ENCODE measurements at places on chromosomes 1 and 21.

DNA sequence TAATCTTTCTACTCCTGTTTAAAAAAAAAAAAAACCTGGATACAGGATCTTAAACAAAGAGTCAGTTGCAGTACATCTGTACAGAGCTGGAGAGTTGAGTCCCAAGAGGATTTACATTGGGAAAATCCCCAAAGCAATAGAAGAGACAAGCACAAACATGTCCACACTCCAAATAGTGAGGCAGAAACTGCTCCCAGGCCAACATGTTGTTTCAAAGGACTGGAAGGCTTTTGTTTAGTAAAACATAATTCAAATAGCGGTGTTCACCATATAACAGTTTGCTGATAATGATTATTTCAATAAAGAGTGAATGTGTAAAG is 425.4 kb downstream of the ADGRL2 start:
- DNase-seq = no peak

DNA sequence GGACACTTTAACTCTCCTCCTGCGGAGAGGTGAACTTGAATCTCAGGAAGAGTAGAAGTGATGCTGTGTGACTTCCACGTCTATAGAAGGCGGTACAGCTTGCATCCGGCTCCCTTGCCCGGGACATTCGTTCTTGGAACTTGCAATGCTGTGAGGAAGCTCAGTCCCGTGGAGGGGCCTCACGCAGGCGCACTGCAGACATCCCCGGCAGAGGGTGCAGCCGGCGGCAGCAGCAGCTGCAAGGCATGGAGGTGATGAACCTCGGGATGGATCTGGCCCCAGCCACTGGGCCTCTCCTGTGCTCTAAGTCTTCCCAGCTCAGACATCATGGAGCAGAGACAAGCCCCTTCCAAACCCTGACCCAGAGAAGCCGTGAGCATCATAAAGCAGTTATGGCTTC is 61.8 kb upstream of the SOD1 start:
- DNase-seq = no peak

GRCh38 chr1:191970116-191970515 is 188.1 kb upstream of the RGS18 start:
- no peak for DNase-seq

- no peak for DNase-seq
These were observed 315.0 kb downstream of the PLA2G4A start for GRCh38 chr1:187143783-187144182.

DNA sequence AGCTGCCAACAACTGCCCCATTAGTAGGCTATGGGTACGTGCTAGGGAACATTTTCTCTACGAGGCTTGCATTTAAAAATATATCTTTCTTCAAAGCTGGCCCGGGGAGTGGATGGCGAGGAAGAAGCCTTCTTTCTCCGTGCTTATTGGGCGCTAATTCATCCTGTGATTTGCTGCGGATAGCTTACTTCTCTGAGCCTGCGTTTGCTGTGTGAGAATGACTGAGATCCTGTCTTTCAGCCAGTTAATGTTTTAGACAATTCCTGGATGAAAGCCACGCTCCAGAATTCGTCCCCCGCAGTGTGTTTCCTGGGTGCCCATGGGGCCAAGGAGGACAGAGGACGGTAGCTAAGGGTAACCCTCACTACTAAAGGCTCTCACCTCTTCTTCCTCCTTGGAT is 57.8 kb upstream of the TARBP1 start:
- DNase-seq = no peak

GRCh38 chr1:237817277-237817676 is 73.4 kb downstream of the ZP4 start:
- DNase-seq = no peak
